CD4-positive, alpha-beta T cell treated with Interleukin-4 for 4 hours (primary cell): ENCODE measurements at places on chromosomes 2 and 18.
A peak's percentile ranks its signal among the peaks of the same experiment; 100 is the strongest.

- no peak for DNase-seq
Measured at GRCh38 chr2:49129034-49129433, 25.3 kb downstream of the FSHR start.

GRCh38 chr18:80034068-80034851, at the start of gene RBFA:
Gene RBFA (plus strand): TSS chr18:80034434. CDS start chr18:80034496, 62 bp downstream.
- peak; percentile 98 for DNase-seq

- no peak for DNase-seq
Measured at GRCh38 chr2:219851801-219852481, 224.5 kb downstream of the SLC4A3 start.

GRCh38 chr18:63237881-63238692, 81.5 kb downstream of the BCL2 start:
- no peak for DNase-seq

DNA sequence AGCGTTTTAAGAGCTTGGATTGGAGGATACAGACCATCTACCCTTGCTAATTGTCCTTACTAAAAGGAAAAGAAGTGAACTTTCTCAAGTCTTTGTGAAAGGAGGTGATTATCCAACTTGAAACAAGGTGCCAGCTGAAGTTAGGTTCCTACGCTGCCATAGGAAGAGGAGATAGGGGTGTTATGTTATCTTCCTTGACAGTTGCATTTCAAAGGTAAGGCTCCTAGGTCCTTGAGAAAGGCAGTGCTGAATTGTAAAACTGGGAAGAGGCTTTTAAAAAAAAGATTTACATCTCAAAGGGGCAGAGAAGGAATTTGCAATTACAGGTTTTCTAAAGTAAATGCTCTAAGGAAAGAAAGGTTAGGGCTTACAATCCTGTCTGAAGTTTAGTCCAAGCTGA, 810.2 kb upstream of the LRATD1 start:
- DNase-seq: no peak

DNA sequence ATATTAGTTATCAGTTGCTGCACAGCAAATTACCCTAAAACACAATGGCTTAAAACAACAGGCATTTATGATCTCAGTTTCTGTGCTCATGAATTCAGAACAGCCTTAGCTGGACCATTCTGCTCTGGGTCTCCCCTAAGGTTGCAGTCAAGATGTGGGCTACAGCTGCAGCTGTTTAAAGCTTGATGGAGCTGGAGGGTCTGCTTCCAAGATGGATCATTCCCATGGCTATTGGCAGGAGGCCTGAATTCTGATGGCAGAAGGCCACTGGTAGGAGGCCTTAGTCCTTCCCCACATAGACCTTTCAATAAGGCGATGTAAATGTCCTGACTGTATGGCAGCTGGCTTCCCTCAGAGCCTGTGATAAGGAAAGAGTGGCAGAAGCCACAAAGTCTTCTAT, 118.6 kb upstream of the SERPINE2 start:
- DNase-seq: no peak

DNA sequence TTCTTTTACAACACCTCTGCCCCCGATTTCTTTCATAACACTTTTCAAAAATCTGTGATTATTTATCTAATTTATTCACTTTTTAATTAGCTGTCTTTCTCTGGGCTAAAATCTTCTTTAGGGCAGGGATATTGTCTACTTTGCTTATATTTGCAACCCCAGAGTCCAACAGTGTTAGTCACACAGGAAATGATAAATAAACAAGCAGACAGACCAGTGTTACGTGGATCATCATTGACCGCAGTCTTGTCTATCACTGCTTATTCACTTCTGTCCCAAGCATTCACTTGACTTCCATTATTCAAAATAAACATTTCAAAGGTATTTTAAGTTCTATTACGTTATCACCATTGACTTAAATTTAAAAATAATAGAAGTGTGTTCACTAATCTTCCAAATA, 237.6 kb upstream of the UBE2E3 start:
- DNase-seq: no peak

DNA sequence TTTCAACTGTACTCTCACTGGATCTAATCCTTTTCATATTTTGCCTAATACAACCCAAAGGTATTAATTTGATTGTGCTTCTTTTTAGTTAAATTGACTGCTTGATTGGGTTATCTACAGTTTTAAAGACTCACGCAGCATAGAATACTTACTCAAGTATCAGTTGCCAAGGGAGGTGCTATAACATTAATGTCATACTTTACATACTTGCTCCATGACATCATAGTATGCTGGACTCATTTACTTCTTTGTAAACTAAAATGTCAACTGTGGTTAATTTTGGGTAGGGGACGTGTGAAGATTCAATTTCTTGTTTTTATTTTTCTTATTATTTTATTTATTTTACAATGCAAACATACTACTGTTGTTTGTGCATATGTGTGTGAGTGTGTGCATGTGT, 716.2 kb upstream of the VRK2 start:
- no peak for DNase-seq

GRCh38 chr2:98508709-98509066, 64.0 kb downstream of the INPP4A start:
- DNase-seq: peak; percentile 51

DNA sequence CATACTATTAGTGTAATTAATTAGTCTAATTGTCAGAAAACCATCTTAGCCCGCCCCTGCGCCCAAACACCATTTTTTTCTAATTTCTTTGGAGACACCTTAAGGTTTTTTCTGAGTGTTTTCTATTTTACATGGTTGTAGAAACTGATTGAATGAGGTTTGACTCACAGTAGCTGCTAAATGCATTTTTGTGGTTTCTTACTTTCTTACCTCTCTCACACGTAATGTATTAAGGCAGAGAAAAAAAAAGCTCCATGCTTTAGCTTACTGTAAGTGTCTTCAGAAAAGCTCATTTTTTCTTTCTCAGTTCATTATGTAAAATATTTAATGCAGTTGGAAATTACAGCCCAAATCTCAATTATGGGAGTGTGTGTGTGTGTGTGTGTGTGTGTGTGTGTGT, 548.5 kb upstream of the LRRTM4 start:
- no peak for DNase-seq

DNA sequence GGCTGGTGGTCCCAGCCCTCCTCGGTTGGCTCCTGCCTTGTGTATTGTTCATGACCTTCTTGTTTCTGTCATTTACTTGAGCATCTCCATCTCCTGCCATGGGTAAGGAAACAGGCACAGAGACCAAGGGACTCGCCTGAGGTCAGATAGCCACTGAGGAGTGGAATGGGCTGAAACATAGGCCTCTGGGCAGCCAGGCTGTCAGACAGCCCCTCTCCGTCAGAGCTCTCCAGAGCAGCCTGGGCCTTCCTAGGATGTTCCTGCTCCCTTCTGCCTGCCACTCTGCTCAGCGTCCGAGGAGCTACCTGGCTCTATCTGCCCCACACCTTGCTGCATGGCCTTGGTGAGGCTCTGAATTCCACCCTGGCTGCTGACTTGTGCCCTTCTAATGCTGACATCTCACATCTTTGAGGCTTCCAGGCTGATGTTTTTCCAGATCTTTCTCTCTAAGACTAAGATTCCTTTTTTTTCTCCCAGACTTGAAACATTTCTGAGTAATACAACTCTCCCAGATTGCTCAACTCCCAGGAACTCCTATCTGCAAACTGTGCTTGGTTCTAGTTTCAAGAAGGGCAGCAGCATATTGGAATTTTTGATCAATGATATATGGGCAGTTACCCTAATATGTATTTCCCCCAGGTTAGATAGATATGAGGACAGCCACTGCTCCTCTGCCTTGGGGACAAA, 67.7 kb downstream of the MCFD2 start:
- DNase-seq: no peak

- DNase-seq: peak; percentile 56
Measured at GRCh38 chr2:98822301-98823164, 91.6 kb upstream of the MGAT4A start.

DNA sequence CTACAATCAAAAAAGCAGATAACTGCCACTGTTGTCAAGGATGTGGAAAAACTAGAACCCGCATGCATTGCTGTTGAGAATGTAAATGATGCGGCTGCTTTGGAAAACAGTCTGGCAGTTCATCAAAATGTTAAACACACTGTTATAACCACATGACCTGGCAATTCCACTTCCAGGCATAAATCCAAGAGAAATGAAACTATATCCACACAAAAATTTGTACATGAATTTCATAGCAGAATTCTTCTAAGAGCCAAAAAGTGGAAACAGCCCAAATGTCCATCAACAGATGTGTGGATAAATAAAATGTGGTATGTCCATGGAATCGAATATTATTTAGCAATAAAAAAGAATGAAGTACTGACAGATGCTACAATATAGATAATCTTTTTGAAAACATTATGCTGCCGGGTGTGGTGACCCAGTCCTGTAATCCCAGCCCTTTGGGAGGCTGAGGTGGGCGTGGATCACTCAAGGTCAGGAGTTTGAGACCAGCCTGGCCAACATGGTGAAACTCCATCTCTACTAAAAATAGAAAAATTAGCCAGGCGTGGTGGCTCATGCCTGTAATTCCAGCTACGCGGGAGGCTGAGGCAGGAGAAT, 32.0 kb downstream of the ERCC3 start:
- no peak for DNase-seq

- DNase-seq: no peak
Measured at GRCh38 chr2:16933355-16933754, 267.7 kb upstream of the CYRIA start.

- peak; percentile 49 for DNase-seq
Measured at GRCh38 chr2:131413148-131413747, 49.3 kb upstream of the RAB6D start.

DNA sequence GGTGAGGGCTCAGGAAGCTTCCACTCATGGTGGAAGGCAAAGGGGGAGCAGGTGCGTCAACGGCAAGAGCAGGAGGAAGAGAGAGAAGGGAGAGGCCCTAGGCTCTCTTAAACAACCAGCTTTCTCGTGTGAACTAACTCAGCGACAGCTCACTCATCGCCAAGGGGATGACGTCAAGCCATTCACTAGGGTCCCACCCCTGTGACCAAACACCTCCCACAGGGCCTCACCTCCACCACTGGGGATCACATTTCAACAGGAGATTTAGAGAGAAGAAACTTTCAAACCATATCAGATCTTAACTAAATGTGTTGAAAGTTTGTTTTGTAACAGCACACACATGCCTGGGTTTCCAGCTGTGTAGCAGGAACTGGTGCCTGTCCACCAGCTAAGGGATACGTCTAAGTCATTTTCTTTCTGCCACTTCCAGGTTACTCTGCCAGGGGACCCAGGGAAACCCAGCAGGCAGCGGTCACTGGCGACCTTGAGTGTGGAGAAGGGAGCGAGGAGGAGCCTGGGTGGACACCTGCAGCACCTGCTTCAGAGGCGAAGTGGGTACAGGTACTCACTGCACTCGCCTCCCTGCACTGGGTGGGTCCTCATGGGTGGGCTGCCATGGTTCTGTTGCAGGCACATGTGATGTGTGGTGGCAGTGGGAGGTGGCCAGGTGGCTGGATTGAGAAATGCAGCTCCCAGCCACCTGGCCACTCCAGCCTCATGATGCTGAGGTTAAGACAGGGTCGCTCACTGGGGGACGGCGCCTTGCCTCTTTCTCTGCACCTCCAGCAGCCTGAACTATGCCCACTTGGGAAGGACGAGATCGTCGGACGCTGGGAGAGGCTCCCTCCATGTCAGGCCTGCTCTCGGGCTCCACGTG, 8.4 kb upstream of the GPC1 start:
- no peak for DNase-seq

DNA sequence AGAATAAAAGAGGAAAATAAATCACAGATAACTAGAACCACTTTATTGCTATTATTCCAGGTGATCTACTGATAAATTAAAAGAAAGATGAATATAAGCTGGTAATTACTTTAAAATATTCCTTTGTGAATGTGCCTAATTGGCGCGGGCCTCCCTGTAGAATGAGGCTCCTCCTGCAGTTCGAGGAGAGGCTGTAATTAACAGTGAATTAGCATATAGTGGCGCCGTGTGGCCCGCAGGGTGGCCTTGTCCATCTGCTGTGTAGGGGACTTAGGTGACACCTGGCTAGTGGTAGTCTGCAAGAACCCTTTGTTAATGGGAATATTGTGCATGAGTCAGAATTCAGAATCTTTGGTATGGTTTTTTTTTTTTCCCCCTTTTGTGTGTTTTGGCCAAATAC, 119.8 kb downstream of the AGAP1 start:
- DNase-seq: no peak

- no peak for DNase-seq
Measured at GRCh38 chr18:63511285-63511684, 30.9 kb upstream of the SERPINB12 start.

DNA sequence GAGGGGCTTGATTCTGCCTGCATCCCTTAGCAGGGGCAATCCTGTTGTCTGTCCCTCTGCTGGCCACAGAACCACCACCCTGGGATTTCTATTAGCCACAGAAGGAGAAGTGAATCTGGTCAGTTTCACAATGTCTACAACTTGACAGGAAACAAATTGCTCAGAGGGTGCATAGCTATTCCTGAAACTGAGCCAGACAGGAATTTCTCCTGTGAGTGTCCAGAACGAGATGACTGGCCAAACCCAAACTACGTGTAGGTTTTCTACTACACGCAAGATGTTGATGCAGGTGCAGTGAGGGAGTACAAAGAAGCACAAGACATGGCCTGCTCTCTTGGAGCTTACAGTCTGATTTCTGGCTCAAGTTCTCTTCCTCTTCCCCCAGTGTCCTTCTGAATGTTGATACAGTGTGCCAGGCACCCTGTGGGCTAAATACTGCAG, 201.9 kb downstream of the CLIP4 start:
- peak; percentile 3 for DNase-seq

DNA sequence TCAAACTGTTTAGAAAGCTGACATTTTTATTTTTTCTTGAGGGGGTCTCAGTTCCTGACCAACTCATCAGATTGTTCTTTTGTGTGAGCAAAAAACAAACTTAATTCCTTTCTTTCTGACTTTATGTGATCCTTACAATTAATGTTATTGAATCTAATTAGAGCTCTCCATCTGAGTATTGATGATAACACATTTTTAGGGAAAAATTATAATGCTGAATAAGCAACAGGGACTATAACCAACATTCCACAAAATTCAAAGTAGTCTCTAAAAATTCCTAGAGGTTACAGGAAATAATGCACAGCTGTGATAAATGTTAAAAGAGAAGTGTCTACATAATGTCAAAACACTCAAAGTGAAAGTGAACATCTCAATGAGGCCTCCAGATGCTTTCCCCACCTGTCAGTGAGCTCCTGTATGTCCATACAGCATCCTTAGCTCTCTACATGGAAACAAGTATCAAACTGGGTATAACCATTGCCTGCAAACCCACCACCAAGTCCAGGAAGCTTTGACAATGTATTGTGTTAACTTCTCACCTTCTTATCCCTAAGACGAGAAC, 786.0 kb upstream of the SLC39A10 start:
- DNase-seq: no peak

GRCh38 chr2:177063331-177063730, 149.3 kb upstream of the HNRNPA3 start:
- DNase-seq: no peak

GRCh38 chr2:30315391-30316063, 84.2 kb downstream of the LBH start:
- DNase-seq: peak; percentile 65

- DNase-seq: no peak
Measured at GRCh38 chr18:8084160-8084559, 517.0 kb downstream of the PTPRM start.

- DNase-seq: no peak
Measured at GRCh38 chr2:240186191-240186725, 45.8 kb upstream of the OTOS start.
